ENCODE measurements at places on chromosomes 4 and X.

DNA sequence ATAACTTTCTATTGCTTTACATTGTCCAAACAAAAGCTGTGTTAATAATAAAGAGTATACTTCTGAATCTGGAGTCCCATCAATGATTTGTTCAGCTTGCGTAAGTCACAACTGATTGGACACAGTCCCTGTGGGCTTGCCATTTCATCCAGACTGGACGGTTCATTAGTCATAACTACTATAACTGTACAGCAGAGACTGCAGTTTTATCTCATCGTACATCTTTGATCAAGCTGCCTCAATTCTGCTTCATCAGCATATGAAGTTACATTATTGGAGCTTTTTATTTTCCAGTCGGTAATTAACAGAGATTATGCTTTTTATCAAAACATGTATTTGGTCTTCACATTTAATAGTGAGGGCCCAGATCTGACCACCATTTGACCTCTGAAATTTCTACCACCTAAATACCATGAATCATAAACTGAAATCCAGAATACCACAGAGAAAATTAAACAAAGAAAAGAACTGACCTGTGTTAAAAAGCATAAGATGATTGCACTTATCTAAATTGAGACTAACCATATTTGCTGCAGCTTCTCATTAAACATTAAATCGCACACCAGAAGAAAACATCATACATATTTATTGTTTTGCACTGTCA, 12.5 kb upstream of the MAB21L2 start:
- no peak for DNase-seq

DNA sequence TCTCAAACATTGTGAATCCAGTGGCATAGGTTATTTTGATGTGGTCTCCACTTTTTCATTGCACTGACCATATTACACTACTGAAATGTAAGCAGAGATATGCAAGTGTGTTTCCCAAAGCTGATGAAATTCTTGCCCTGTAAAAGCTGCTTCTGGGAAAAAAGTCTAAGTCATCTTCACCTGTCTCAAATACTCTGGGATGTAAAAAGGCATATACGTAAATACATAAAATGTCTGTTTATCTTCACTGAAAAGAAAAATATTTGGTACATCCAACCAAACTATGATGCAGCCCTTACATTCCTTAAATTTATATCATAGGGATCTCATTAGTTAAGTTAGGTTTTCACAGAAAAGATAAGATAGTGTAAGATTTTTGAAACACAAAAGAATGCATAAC, 7.9 kb downstream of the KDR start:
- DNase-seq: no peak

DNA sequence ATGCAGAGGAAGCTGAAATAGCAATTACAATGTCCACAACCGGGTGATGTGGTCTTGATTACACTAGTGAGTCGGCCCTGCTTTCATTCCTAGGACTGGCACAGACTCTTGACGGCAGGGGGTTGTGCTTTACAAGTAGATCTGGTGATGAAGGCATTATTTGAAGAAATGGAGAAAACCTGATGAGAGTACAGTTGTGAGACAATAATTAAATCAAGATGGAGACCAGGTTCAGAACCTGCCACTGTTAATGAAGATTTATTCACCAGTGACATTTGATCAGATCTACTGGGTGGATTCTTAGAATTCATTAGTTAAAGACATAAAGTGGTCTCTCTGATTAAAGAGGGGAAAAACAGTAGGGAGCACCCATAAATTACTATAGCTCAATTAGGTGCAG, 747.2 kb downstream of the STPG2 start:
- no peak for DNase-seq

DNA sequence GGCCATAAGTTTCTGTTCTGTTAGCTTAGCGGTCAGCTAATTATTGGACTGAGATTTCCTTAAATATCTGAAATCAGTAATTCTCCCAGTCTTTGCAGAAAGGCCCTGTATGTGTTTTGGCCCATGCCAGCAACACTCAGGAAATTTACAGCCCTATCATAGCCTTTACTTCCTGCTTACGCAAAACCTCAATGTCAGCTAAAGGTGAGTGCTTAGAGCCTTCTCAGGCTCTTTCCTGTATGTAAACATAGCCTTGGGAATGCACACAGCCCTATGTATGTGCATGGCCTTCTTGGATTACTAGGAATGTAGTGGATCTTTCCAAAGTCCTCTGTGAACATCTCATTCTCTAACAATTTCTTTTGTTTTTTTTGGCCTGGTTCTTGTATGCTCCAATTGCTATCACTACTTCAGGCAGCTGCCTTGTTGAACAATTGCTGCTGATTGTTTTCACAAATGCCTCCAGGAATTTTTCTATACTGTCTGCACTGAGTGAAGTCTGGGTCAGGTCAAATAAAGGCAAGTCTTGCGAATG, 200.0 kb downstream of the PPP1R2C start:
- DNase-seq: no peak

Data from islet precursor cell (in vitro differentiated cells).